ENCODE measurements at places on chromosomes 12 and 14. TPM values are rescaled to one million over a fixed set of nuclear protein-coding genes. Genes with fewer than 3 reads are reported as not detected.

DNA sequence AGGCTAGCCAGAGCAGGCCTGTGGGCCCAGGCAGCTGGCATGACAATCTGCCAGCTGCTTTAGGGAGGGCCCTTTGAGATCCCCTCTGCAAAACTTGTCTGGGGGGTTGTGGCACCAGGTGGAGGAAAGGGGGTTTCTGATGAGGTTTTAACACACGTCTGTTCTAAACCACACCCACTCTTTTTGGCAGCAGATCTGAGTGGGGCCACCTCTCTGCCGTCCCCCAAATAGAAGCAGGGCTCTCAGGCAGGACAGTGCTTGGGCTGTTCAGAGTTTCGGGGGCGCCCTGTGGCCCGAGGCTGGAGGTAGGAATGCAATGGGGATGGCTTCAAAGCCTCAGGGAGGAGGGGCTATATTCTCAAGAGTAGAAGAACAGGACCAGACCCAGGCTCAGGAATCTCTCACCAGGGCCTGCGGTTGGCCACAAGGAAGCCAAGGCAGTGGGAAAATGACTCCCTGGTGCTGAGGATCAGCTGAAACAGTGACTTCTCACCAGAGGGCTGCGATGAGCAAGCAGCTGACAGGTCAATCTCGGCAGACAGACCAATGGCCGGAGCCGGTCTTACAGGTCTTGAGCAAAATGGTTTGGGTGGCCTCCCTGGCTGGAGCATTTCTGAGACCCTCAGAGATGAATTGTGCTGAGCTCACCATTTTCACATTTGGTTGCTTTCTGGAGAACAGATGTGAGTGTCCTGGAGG is 1.5 kb upstream of the KRT5 start:
- H3K27ac ChIP-seq: no peak overlapping the region
- H3K36me3 ChIP-seq: no peaks in the 10 kb centered on the region
- peaks cover 11% of the 10 kb centered on the region for H3K4me1 ChIP-seq
- DNase-seq: no peak

- no peaks in the 10 kb centered on the region for H3K36me3 ChIP-seq
- no peaks in the 10 kb centered on the region for H3K27me3 ChIP-seq
- peaks cover 23% of the 10 kb centered on the region for H3K4me1 ChIP-seq
- no peak for DNase-seq
- no peak overlapping the region for H3K4me3 ChIP-seq
- H3K27ac ChIP-seq: no peak overlapping the region
Observed at GRCh38 chr12:95621725-95622124, 70.4 kb upstream of the USP44 start.

DNA sequence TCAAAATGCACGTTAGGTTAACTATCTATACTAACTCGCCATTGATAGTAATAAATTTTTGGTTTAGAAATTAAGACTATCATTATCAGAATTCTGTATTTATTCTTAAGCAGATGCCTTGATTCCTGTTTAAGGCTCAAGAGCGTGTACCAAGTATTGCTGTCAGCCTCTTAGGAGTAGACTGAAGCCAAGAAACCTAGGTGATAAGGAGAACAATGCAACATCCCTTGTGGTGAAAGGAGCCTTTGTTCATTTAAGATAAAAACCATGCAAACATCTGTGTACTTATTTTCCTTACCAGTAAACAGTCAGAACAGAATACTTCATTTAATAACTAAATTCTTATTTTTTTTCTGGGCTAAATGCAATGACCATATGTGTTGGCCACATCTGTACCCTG is 109.4 kb upstream of the NOVA1 start:
- H3K27ac ChIP-seq: no peak overlapping the region
- no peak overlapping the region for H3K4me3 ChIP-seq
- no peaks in the 10 kb centered on the region for H3K36me3 ChIP-seq
- no peaks in the 10 kb centered on the region for H3K27me3 ChIP-seq
- H3K4me1 ChIP-seq: no peaks in the 10 kb centered on the region

- no peaks in the 10 kb centered on the region for H3K4me1 ChIP-seq
- H3K4me3 ChIP-seq: no peak overlapping the region
- peaks cover 49% of the 10 kb centered on the region for H3K36me3 ChIP-seq
Observed at GRCh38 chr12:120132863-120133385, 16.4 kb upstream of the RAB35 start.

DNA sequence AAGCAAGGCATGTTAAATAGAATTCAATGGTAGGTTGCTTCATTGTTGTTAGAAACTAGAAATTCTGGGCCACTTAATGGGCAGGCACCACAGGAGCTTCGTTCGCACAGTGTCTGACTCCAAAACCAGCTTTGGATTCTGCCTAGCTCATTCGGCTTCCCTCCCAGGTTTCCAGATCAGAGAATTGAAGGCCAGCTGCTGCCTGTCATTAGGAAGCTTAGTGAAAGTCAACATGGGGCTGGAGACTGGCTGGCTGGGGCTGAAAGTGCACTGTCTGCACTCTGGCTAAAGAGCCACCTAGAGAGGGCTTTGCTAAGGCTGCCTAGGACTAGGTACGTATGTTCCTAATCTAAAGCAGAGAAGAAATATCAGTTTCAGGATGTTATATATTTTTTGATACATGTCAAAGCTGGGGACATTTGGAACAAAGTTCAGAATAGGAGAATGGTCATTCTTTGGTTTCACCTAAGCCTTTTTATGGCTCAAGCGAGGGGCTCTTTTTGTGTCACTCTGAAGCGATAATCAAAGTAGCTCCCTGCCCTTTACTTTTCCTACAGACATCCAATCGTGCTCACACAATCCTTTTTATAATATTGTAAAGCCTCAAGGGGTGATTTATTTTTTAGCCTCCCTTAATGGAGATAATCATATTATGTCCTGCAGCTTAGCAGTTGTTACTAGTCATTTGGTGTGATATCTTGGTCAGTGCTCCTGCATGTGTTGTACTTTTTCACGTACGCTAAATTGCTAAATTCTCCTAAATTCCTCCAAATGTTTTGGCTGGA is 238.5 kb upstream of the NAV3 start:
- no peaks in the 10 kb centered on the region for H3K4me1 ChIP-seq
- H3K27me3 ChIP-seq: peaks cover 15% of the 10 kb centered on the region
- no peak for DNase-seq
- H3K36me3 ChIP-seq: no peaks in the 10 kb centered on the region

DNA sequence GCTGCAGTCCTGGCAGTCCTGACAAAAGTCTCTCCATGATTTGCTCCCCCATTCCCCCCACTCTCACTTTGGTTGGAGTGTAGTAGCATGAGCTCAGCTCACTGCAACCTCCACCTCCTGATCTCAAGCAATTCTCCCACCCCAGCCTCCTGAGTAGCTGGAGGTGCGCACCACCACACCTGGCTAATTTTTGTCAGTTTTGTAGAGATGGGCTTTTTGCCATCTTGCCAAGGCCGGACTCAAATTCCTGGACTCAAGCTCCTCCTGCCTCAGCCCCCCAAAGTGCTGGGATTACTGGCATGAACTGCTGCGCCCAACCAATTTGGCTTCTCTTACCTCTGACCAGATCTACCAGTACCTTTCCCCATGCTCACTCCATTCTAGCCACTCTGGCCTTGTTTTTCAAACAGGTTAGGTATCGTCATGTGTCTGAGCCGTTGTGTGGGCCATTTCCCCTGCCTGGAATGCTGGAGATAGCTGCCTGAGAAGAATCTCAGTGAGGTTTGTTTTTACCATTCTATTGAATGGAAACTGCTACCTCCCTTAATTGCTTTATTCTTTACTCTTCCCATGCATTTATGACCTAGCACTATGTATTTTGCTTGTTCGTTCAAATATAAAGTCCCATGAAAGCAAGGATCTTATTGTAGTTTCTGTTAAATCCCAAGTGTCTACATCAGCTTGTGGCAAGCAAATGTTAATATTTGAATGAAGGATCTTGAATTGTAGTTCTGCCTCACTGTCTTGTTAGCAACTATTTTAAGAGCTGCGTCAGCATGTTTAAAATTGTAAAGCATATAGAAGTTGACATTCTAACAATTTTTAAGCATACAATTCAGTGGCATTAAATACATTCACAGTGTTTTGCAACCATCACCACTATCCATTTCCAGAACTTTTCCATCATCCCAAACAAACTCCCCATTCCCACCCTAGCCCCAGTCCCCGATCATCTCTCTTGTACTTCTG is 39.7 kb downstream of the CPSF6 start:
- H3K4me1 ChIP-seq: peaks cover 18% of the 10 kb centered on the region
- peaks cover 9% of the 10 kb centered on the region for H3K36me3 ChIP-seq
- no peak for DNase-seq
- no peak overlapping the region for H3K4me3 ChIP-seq
- H3K27me3 ChIP-seq: peaks cover 3% of the 10 kb centered on the region
- H3K27ac ChIP-seq: no peak overlapping the region

DNA sequence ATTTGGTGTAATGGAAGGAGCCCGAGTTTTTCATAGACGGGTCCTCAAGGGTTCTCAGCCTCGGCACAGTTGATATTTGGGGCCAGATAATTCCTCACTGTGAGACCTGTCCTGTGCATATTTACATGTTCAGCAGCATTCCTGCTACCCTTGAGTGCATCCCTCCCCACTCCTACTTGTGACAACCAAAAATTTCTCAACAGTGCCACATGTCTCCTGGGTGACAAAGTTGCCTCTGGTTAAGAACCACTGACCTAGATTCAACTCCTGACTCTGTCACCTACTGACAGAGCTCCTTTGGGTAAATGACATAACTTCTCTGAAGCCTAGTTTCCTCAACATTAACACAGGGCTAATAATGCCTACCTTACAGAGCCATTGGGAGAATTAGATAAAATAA is 60.4 kb downstream of the TTC9 start:
- peaks cover 30% of the 10 kb centered on the region for H3K27me3 ChIP-seq
- H3K4me3 ChIP-seq: no peak overlapping the region
- H3K4me1 ChIP-seq: peaks cover 18% of the 10 kb centered on the region

- no peaks in the 10 kb centered on the region for H3K36me3 ChIP-seq
- H3K27me3 ChIP-seq: no peaks in the 10 kb centered on the region
- H3K4me3 ChIP-seq: no peak overlapping the region
- peak overlapping the region; percentile 42 for H3K27ac ChIP-seq
Observed at GRCh38 chr14:102629011-102629444, 36.6 kb downstream of the RCOR1 start.

DNA sequence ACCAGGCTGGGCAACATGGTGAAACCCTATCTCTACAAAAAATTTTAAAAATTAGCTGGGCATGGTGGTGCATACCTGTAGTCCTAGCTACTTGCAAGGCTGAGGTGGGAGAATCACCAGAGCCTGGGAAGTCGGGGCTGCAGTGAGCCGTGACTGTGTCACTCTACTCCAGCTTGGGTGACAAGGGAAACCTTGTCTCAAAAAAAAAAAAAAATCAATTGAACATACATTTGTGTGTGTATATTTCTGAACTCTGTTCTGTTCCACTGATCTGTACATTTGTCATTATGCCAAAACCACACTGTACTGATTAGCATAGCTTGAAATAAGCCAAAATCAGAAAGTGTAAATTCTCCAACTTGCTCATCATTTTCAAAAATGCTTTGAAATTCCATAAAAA is 254.6 kb downstream of the SOX5 start:
- no peaks in the 10 kb centered on the region for H3K27me3 ChIP-seq
- H3K27ac ChIP-seq: no peak overlapping the region
- peaks cover 7% of the 10 kb centered on the region for H3K4me1 ChIP-seq
- peaks cover 4% of the 10 kb centered on the region for H3K36me3 ChIP-seq

GRCh38 chr12:12539028-12539810 is 23.4 kb downstream of the DUSP16 start:
- H3K4me3 ChIP-seq: no peak overlapping the region
- no peaks in the 10 kb centered on the region for H3K27me3 ChIP-seq
- H3K27ac ChIP-seq: no peak overlapping the region

GRCh38 chr12:79482323-79482722 is 208.4 kb downstream of the PAWR start:
- H3K4me3 ChIP-seq: no peak overlapping the region
- H3K27me3 ChIP-seq: no peaks in the 10 kb centered on the region
- H3K27ac ChIP-seq: no peak overlapping the region

DNA sequence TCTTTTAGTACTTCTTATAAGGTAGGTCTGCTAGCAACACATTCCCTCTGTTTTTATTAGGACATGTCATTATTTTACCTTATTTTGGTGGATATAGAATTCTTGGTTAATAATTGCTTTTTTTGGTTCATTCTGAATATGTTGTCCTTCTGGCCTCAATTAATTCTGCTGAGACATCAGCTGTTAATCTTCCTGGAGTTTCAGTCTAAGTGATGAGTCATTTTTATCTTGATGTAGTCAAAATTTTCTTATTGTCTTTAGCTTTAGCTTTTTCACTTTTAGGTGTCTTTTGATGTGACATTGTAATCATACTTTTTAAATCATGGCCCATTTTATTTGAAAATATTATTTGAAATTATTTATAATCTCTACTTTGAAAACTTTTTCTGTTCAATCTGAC is 104.9 kb upstream of the PMCH start:
- H3K4me1 ChIP-seq: no peaks in the 10 kb centered on the region
- DNase-seq: no peak
- no peak overlapping the region for H3K4me3 ChIP-seq
- H3K27me3 ChIP-seq: peaks cover 2% of the 10 kb centered on the region
- H3K27ac ChIP-seq: no peak overlapping the region

DNA sequence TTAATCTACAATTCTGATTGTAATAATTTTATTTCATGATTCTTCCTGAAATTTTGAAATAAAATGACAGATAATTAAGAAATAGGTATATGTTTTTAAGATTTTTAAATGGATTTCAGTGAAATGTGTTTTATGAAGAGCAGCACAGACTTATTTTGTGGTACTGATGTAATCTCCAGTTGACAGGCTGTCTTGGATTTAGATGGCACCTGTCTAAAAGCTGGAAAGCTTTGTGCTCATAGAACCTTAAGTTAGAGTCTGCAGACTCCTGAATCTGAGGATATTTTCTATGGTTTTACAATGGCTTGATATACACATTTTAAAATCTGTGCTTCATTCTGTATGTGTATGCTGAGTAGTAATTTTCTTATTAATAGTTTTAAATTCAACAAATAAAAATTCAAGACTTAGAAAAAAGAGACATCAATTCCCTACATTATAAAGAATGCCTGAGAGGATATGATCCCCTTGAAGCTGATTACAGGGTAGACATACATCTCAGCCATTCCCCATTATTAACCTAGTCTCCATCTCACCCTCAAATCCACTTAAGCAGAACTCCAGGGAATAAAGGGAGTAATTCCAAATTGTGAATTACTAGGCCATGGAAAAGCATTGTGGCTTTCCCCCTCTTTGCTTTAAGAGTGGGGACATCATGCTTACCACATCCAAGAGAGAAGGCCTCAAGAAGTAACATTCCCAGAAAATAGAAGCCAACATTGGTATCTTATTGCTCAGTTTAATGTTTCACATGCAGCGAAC is 33.7 kb upstream of the ACSS3 start:
- H3K4me1 ChIP-seq: no peaks in the 10 kb centered on the region
- H3K27me3 ChIP-seq: peaks cover 5% of the 10 kb centered on the region
- H3K36me3 ChIP-seq: no peaks in the 10 kb centered on the region
- H3K27ac ChIP-seq: no peak overlapping the region

GRCh38 chr14:92589213-92589852 is 75.8 kb downstream of the RIN3 start:
- H3K4me3 ChIP-seq: no peak overlapping the region
- H3K27ac ChIP-seq: peak overlapping the region; percentile 10
- no peaks in the 10 kb centered on the region for H3K27me3 ChIP-seq
- peaks cover 22% of the 10 kb centered on the region for H3K36me3 ChIP-seq
- peaks cover 33% of the 10 kb centered on the region for H3K4me1 ChIP-seq

The DPF3 gene
- 1.1 TPM for total RNA-seq

The INHBC gene
- total RNA-seq: not detected

The LETMD1 gene
- total RNA-seq: 30.5 TPM

The BMAL2 gene
- total RNA-seq: 12.0 TPM
